ENCODE measurements at places on chromosomes 4 and X.

DNA sequence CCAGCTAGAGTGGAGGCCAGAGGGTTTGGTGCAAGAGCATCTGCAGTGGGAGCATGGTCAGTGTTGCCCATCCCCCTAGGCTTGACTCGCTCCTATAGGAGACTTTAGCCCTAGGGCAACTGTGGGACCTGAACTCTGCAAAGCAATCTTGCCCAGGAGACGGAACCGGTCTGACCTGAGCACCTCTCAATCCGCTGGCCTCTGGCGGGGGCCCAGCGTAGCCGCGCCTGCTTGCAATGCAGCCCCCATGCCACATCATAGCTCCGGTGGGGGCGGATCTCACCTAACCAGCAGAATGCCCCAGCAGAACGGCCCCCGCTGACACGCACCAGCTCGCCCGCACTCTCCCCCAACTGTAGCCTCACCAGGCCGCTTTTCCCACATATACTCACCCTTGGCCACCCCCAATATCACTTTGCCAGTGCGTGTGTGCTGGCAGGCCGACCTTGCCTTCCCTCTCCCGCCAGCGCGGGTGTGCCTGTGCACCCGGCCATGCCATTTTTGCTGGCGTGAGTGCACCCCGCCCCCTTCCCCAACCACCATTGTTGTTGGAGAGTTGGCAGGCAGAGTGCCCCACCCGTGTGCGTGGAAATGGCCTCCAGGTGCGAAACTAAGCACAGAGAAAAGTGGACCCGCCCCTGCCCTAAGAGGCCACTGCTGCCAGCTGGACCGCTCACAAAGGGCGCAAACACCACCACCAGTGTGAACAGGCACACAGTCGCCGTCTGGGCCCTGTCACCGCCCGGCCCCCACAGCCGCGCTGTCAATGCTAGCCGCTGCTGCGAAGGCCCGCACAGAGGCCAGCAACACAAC lies 5.8 kb downstream of the BEX4 start:
- no peak for DNase-seq

DNA sequence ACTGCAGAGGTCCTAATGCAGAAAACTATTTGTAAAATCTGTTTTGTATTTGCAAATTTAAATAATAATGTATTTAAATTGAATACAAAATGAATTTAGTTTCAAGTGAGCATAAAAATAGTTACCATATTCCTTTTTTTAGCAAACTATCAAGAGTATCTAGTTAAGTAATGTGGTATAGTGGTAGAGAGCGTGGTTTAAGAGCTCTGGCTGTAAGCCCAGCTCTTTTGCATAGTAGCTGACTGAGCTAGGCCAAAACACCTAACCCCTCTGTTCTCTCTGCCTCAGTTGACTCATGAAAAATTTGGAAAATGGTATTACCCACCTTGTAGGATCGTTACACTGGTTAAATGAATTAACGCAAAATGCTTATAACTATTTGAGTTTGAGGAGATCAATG lies 18.1 kb upstream of the ADAD1 start:
- DNase-seq = no peak

- DNase-seq = no peak
Observed at GRCh38 chrX:74779175-74779574, 146.1 kb downstream of the NEXMIF start.

DNA sequence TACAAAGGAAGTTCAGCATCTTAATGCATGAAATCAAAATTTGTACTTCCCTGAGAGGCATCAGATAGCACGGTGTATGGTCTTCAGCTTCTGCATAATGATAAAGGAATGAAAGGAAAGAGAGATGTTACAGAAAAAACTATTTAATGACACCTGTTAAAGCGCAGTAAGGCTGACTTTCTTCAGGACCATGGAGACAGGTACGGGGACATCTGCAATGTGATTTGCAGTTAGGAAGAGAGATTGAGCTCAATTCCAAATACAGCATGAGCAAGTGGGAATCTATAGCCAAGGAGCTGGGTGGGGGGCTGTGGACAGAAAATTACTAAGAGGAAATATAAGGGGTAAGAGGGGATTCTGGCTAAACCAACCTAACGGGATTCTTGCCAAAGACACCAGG lies 39.3 kb downstream of the TMEM150C start:
- DNase-seq = no peak

DNA sequence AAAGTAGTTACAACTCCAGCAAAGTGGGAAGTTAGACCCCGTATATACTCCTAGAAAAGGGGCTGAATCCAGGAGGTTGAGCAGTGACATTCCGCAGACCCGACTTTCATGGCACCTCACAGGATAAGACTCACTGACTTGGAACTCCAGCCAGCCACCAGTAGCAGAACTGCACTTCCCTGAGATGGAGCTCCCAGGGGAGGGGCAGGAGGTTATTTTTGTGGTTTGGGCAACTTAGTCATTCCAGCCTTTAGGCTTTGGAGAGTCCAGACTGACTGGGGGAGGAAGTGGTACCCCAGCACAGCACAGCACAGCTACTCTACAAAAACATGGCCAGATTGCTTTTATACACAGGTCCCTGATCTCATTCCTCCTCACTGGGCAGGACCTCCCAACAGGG lies 319.1 kb downstream of the PCDH19 start:
- DNase-seq = no peak

- DNase-seq = no peak
Observed at GRCh38 chr4:19728773-19729172, 522.9 kb upstream of the SLIT2 start.

Measured in T-cell (primary cell).